CD4-positive, alpha-beta T cell treated with Interleukin-15 for 4 hours (primary cell): ENCODE measurements at places on chromosomes 7 and 10.

DNA sequence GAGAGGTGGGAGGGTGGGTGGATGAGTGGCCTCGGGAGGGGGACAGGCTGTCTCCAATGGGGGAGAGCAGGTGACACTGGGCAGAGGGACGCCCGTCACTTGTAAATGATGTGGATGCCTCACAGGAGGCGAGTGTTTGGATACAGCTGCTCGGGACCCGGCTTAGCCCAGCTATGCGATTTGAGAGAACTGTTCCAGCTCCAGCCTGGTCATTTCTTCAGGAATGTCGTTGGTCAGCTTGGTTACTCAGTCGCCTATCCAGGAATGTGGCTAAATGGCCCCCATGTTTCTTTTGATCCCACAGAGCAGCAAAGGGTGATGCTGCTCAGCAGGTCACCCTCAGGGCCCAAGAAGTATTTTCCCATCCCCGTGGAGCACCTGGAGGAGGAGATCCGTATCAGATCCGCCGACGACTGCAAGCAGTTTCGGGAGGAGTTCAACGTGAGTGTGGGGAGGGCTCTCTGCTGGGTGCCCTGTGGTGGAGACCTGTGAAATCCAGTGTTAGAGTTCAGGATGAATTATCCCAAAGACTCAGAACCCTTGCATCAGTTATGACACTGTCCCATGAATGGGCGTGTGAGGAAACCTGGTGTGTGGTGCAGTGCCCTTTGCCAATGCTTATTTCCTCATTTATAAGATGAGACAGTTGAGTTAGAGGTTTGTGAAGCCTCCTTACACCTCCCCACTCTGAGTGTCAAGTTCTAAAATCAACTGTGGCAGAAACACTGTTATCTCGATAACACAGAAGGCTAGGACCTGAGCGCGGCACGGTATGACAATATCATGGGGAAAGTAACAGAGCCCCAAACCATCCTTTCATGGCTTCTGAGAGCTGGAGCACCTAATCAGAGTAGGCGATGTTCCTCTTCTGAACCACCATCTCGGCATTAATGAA is 76.8 kb downstream of the MKI67 start:
- DNase-seq, result no peak

DNA sequence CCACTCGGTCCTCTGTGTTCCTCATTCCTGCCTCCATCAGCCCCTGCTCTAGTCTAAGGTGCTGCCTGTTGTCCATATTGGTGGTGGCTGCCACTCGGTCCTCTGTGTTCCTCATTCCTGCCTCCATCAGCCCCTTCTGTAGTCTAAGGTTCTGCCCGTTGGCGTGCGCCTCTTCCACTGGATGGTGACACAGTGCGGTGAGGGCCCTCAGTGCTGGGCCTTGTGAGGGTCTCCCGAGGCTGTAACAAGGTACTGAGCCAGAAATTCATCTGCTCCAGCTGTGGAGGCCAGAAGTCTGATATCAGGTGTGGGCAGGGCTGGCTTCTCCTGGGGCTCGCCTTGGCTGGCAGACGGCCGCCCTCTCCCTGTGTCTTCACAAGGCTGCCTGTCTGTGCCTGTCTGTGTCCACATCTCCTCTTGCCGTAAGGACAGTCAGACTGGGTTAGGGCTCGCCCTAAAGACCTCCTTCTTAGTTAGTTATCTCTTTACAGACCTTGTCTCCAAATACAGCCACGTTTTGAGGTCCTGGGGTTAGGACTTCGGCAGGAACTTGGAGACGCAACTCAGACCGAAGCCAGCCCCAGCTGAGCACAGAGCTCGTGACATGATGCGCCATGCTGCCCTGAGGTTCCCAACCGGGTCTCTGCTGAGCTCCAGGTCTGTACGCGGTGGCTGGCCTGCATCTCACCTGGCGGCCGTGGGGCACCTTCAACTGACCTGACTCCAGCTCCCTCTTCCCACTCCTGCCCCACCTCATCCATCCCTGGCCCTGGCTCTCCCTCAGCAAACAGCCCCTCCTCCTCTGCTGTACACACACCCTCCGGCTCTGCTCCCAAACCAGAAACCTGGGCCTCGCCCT is 181.4 kb upstream of the SHH start:
- DNase-seq, result no peak

GRCh38 chr7:23331132-23331531 is 32.0 kb downstream of the MALSU1 start:
- DNase-seq, result no peak

GRCh38 chr7:101990811-101991418 is 173.5 kb downstream of the CUX1 start:
- no peak for DNase-seq

DNA sequence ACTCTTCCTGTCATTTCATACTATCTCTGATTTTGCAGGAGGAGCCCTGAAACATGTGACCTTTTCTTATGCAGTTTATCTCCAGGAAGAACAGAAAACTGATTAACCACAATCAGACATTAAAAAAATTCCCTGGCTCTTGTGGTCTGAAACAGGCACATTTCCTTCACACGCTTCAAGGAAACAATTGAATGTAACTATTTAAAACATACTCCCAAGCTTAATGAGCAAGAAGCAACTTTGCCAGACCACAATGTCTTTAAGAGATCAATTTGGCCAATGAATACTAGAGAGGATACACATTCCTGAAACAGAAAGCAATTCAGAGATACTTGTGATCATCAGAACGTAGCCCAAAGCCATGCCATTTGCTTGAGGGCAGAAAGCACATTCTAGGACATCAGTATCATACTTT is 65.8 kb downstream of the PIP4K2A start:
- no peak for DNase-seq

DNA sequence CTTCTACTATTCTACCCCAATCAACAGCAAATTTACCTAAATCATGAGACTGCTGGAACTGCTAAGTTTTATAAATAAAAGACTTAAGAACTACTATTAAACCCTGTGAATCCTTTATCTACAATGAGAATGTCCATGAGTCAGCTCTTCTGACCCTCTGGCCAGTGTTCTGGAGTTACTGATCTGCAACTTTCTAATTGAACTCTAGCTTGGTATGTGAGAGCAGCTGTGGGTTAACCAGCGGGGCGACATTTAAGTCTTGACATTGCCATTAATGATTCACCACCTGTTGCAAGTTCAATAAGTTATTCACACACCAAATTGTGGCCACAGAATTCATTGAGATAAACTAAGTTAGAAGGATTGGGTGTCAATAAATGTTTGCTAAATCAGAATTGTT is 359.8 kb downstream of the PCDH15 start:
- no peak for DNase-seq

- DNase-seq, result no peak
Measured at GRCh38 chr7:73668886-73669230, 1.2 kb downstream of the VPS37D start.

- DNase-seq, result no peak
Measured at GRCh38 chr7:46034056-46034768, 113.1 kb upstream of the IGFBP3 start.

- DNase-seq, result no peak
Measured at GRCh38 chr10:59965899-59966650, 59.7 kb upstream of the CCDC6 start.

DNA sequence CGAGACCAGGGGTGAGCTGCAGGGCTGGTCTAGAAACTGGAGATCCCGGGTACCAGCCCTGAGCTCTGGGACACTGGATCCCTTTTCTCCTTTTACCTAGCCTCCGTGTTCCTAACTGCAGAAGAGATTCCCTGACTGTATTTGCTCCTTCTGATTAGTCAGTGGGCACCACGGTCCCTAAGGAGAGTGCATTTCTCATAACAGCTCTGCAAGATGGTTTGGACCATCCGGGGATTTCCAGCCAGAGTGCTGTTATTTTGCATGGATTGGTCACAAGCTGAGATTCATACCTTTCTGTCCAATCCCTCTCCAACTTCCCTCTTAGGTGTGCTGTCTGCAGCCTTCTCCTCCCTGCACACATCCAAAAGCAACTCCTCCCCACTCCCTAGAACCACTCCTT is 122.6 kb downstream of the MYL10 start:
- no peak for DNase-seq

DNA sequence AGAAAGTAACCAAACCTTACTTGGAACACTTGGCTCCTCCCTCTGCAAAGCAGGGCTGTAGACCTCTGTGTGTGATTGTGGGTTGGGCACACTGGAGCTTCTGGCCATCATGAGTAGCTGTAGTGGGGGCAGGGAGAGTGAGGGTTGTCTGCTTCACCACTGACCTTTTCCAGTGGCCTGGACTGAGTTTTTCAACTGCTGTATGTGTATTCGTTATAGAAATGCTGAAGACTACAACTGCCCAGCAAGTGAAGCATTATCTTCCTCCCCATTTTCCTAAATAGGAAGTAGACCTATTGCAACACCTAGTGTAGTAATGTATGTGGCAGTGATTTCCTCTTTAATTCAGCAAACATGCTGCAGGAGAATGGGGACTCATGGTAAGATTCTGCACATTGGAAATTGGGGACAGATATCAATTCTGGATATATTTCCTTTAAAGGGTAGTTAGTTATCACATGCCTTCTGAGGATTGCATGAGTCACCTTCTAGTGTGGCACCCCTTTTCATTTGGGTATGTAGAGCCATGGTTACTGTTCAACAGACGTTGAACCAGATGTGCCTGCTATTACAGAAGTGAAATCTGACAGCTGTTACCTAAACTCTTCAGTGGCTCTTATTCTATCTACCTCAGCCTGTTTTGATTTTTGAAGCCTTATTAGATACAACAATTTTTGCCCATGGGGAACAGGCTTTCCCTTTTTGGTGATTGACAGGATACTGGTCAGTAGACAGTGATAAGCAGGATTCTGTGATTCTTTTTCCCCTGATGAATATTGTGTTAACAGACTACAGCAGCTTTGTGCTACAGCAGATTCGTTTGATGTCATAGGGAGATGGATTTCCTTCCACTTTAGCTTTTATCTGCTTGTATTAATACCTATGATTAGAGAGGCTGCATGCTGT is 130.9 kb downstream of the SND1 start:
- DNase-seq, result no peak

GRCh38 chr7:126940723-126941307 is 311.9 kb downstream of the GRM8 start:
- no peak for DNase-seq

GRCh38 chr7:127322351-127322750 is 69.6 kb upstream of the GRM8 start:
- DNase-seq, result peak; percentile 34

- peak; percentile 43 for DNase-seq
Measured at GRCh38 chr7:2680792-2681490, 7.1 kb upstream of the AMZ1 start.

- DNase-seq, result no peak
Measured at GRCh38 chr7:22762866-22763265, 35.9 kb downstream of the IL6 start.

DNA sequence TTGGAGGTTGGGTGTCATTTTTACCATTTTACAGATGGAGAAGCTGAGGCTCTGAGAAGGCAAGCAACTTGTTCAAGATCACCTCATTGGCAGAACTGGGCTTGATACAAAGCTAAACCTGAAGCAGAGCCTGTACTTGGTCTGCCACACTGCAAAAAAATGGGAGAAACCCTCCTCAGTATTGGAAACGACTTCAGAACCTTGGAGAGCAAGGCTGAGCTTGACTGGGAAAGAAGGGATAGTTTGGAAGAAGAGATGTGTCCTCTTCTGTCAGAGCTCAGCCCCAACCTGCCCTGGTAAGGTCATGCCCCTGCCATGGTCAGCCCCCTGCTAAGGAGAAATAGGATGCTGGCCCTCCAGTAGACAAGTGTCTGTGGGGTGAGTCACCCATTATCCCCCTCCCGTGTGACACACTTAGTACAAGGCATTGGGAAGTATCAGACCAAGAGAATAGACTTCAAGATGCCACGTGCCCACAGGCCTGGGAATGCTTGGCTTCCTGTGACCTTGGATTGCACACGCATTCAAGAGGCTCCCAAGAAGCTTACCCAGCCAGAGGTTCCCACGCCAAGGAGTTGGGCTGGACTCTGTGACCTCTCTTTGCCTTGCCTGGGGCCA is 56.2 kb upstream of the SMNDC1 start:
- no peak for DNase-seq

DNA sequence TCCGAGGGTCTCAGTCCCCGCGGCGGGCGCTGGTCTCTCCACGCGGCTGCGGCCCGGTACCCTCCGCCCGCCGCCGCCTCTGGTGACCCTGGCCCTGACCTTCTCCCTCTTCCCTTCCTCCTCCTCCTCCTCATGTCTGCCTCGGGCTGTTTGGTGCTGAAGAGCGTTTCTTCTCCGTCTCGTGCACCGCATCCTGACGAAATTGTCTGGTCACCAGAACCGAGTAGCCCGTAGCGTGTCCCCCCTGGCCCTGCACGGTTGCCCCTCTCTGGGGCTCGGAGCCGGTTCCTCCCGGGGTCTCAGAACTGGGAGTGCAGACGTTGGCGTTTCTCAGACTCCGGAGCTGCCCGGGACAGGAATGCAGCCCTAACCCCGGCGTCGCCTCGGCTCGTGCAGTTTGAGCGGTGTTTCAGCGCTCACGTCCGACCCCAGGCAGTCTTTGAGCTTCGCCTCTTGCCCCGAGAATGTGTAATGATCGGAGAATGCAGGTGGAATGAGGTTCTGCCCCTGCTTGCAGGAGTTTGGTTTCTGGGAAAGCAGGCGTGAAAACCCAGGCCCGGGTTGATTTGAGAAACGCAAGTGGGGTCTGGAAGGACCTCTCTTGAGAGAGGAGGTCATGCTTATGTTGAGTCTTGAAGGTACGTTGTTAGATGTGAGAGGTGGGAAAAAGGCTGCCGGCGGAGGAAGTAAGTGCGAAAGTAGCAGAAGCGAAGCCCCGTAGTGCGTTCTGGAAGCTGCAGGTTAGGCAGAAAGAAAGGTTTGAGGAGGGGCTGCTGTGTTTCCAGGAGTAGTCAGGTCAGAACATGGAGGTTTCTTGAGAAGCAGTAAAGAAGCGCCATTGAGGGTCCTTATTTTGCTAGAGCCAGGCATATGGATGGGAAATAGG is 743 bp downstream of the RBM17 start:
- no peak for DNase-seq

DNA sequence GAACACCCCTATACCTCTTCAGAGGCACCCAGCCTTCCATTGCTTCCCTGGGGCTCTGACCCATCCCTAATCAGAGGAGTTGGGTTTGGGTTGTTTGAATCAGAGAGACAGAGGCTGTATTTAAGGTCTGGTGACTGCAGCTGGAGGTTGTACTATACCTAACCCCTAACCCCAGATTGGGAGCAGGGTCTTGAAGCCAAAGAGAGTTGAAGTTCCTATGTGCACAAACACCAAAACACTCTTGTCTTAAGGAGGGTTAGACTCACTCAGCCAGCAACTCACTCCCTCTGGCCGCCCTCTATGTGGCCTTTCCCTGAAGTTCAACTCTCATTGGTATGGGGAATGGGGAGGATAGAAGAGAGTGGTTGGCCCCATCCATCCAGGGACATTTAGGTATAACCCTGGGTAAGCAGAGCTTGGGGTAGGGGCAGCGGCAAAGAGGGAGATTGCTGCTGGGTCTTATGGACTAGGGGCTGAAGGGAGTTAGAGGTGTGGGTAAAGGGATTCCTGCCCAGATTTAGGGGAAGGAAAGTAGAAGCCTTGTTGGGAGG is 80.0 kb downstream of the PAX2 start:
- no peak for DNase-seq

- DNase-seq, result no peak
Measured at GRCh38 chr7:99461221-99461620, 4.7 kb downstream of the ATP5MF start.

DNA sequence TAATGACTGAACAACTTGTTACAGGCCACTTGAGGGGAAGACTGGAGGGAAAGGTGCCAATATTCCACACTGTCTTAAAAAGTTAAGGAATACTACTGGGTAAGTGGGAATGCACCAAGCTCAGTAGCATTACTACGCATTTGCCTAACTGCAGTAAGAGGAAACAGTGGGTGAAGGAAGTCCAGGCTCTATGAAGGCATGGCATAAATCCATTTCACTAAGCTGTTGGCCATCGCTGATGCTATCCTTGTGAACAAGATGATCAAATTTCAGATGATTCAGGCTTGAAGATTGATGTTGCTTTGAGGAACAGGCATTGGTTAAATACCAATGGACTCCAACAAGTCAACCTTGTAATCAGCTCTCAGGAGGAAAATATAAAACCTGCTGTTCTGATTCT is 44.2 kb upstream of the TES start:
- no peak for DNase-seq
